Activated T-cell treated with anti-CD3 and anti-CD28 coated beads, Interleukin-2, amount 50 U/mL, for 48 hours (primary cell): ENCODE measurements at places on chromosomes 5 and 9.

DNA sequence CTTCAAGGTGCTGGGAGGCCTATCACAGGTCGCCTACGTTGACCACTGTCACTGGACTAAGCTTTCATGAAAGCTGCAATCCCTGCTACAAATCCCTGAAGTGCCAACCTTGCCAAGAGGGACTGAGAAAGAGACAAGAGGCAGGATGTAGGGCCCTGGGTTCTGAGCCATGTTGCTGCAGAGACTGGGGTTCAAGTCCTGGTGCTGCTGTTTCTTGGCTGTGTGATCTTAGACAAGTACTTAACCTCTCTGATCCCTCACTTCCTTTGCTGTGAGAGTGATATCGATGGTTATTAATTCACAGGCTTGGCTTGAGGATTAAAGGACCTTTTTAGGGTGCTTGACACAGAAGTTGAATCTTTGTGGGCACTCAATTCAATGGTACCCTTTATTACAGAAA is 15.5 kb downstream of the CSF1R start:
- no peak for DNase-seq

DNA sequence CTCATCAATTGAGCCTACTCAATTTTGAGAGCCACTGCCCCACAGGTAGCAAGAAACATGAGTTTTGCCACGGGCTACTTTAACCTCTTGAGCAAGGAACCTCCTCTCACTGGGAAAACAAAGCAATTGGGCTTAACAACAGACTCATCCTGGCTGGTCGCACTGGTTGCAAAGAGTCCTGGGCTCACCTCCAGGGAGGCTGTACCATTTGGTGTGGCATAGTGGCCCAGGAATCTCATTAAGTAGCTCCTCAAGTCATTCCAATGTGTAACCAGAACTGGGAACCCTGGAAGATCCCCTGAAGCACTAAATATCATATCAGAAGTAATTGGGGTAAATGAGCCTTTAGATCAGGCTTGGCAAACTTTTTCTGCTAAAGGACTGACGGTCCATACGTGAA is 78.5 kb downstream of the MYO10 start:
- no peak for DNase-seq

GRCh38 chr9:127567730-127568617 is 44.1 kb upstream of the STXBP1 start:
- DNase-seq = no peak

DNA sequence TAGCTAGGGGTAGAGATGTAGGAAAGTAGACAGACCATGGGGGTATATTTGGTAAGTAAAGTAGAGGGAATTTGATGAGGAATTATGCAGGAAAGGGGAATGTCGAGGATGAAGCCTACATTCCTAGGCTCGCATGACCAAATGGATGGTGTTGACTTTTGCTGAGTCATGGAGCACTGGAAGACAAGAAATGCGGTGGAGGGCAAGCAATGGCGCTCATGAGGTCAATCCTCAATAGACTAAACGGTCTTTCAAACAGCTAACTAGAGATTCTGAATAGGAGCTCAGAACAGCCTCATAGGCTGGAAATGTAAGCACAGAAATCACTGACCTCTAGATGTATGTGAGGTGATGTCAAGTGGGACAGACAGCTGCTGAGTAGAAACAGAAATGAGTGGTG is 50.7 kb upstream of the FST start:
- no peak for DNase-seq

- no peak for DNase-seq
Measured at GRCh38 chr5:111364992-111365391, 140.8 kb downstream of the CAMK4 start.

DNA sequence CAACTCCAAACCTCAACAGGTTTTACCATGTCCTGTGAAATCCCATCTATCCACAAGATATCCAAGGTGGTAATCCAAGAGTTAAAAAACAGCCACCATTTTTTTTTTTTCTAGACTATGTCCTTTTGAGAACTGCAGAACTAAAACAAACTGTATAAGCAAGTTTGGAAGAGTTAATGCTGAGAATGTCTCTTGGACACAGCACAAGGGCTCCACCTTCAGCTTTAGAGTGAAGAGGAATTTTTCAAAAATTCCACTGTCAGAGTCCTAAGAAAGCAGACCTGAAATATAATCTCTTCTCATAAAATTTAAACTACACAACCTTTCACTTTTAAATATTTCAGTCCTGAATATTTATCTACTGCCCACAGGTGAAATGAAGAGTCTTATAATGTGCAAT is 167.8 kb upstream of the CCNG1 start:
- no peak for DNase-seq

- no peak for DNase-seq
Measured at GRCh38 chr5:2496126-2496525, 255.4 kb downstream of the IRX2 start.

DNA sequence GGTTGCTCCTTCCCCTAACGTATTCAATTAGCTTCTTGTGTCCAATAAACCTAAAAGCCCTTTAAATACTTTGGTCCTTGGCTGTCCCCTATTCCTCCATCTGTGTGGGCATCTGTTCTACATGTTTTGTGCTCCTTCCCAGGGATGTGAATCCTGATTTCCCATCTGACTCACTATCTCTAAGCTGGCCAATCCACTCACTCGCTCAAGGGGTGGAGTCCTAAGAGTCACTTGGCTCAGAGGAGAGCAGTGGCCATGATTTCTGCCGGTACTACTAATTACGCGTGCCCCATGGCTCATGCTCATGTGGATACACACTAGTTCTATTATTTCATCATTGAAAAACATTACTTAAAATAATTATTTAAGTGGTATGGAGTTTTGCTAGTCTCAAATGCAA is 89.6 kb downstream of the TAF11L14 start:
- DNase-seq = no peak

DNA sequence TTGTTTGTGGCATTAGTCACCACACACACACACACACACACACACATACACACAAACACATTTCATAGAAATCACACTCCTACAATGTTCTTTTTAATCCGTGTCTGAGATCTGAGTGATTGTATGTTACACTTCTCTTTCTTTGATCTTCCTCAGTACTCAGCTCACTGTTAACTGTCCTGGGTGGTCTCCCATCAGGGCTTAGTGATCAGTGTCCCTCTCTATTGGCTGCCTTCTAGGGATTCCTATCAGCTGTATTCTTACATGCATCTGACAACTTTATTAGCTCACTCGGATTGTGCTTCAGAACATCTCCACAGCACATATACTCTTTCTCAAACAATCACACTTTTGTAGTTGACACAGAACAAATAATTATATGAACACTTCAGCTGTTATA is 170.2 kb upstream of the POU5F2 start:
- no peak for DNase-seq

GRCh38 chr9:83466877-83467276 is 71.3 kb downstream of the FRMD3 start:
- no peak for DNase-seq

GRCh38 chr5:133112026-133112660 is 60.3 kb downstream of the HSPA4 start:
- DNase-seq = peak; percentile 16

- DNase-seq = peak; percentile 82
Measured at GRCh38 chr9:6715755-6716643, 41.8 kb upstream of the KDM4C start.

- DNase-seq = no peak
Measured at GRCh38 chr5:160477266-160477970, 55.8 kb downstream of the PTTG1 start.

GRCh38 chr5:43514471-43514815 is 505 bp downstream of the C5orf34 start:
- DNase-seq = no peak

GRCh38 chr9:131585375-131585774 is 40.1 kb downstream of the PRRT1B start:
- peak; percentile 40 for DNase-seq

DNA sequence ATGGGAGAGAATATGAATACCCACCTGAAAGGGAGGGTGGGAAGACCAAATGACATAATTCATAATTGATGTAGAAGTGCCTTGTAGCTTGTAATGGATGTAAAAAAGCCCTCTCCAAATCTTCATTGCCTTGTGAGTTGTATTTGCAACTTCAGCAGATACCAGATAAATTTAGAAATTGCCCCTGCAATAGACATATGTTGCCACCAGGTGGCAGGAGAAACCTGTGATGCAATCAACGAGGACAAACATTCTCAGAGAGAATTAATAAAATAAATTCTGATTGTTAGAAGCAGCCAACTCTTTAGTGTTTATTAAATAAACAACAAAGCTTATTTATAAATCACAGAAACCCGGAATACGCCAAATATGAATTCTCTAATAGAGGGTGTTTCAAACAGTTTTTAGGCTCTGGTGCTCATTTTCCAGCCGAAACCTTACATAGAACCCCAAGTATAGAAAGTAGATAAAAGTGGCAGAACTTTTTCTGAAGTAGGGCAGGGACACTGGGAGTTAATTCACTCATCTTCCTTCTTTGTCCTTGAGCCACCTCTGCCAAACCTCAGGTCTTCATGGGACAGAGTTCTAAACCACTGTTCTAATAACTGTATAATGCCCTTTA is 147.8 kb downstream of the TMEM38B start:
- DNase-seq = peak; percentile 28

DNA sequence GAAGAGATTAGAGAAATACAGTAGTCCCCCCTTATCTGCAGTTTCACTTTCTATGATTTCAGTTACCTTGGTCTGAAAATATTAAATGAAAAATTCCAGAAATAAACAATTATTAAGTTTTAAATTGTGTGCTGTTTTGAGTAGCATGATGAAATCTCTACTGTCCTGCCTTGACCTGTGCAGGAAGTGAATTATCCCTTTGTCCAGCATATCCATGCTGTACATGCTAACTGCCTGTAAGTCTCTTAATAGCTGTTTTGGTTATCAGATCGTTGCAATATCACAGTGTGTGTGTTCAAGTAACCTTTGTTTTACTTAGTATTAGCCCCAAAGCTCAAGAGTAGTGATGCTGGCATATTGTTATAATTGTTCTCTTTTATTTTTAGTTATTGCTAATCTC is 11.2 kb upstream of the JAK2 start:
- no peak for DNase-seq

- DNase-seq = no peak
Measured at GRCh38 chr5:122463221-122463620, 151.2 kb downstream of the SNCAIP start.

DNA sequence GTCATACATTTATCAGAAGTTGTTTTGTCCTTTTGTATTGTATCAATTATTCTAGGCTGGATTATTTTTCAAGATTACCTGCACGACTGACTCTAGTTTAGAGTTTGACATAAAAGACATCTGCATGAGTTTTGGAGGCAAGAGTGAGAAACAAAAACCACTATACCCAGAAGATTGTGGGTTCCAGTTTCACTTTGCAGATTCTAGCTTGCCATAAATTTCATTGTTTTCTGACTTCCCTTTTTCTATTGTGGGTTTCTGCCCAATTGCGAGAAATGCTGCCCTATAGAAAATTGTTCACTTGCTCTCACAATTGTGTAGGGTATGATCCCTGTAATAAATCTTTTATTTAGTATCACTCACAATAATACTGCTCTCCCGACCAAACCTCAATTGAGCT is 1043.4 kb upstream of the CDH10 start:
- DNase-seq = no peak

DNA sequence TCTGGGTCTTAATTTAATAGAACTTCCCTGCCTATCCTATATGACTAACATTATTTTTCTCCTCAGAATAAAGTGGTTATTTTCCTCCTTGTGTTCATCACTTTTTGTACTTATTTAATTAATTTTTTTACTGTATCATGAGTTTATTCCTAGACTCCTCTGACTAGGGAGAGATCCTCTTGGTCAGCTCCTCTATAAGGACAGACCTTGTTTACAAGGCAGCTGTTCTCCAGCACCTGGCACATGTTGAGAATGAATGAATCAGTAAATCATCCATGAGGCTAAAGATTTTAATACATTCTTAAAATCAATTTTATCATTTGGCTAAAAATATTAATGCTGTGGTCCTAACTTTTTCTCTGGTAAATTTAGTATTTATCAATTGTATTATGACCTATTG is 139.8 kb downstream of the NUDT12 start:
- no peak for DNase-seq

DNA sequence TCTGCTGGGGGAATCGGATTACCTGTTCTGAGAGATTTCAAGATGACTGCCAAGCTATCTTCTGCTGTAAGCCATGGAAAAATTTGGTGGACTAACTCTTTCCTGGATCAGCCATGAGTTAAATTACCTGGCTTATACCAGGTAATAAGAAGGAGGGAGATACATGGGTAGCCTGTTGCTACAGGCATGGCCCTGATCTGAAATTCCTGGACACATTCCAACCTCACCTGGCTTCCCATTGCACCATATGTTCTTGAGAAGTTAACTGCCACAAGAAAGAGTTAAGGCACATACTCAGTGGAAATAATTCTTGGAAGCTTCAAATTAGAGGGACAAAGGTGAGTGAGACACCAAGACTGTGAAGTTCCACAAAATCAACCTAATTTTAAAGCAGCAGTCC is 371.3 kb downstream of the ACTL7B start:
- DNase-seq = no peak

- no peak for DNase-seq
Measured at GRCh38 chr5:179371121-179371510, 25.9 kb upstream of the ADAMTS2 start.

- peak; percentile 28 for DNase-seq
Measured at GRCh38 chr5:60843386-60843935, 608 bp downstream of the ELOVL7 start.

GRCh38 chr5:62268234-62268633 is 37.8 kb upstream of the KIF2A start:
- no peak for DNase-seq

DNA sequence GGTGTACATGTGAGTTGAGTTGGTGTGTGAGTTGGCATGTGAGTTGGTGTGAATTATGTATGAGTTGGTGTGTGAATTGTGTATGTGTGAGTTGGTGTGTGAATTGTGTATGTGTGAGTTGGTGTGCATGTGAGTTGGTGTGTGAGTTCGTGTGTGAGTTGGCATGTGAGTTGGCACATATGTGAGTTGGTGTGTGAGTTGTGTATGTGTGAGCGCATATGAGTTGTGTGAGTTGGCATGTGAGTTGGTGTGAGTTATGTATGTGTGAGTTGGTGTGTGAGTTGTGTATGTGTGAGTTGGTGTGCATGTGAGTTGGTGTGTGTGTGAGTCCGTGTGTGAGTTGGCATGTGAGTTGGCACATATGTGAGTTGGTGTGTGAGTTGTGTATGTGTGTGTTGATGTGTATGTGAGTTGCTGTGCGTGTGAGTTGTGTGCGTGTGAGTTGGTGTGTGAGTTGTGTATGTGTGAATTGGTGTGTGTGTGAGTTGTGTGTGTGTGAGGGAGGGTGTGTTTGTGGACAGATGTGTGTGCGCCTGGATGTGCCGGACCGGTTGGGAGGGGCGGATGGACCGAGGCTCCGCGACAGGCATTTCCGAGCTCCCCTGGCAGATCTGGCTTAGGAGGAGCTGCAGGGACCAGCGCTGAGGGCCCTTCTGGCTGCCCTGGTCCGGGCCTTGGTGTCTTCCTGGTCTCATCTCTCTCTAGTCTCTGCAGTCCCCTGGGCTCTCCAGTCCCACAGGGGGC is 162.5 kb upstream of the IER5L start:
- no peak for DNase-seq

- no peak for DNase-seq
Measured at GRCh38 chr5:179265514-179266290, 79.6 kb downstream of the ADAMTS2 start.

- DNase-seq = no peak
Measured at GRCh38 chr5:81909677-81910076, 62.1 kb upstream of the ATG10 start.

- DNase-seq = no peak
Measured at GRCh38 chr5:143119291-143119769, 284.2 kb downstream of the NR3C1 start.

- DNase-seq = no peak
Measured at GRCh38 chr9:76266649-76267283, 127.5 kb downstream of the RFK start.

- no peak for DNase-seq
Measured at GRCh38 chr5:154368041-154368800, 77.6 kb upstream of the SAP30L start.
